GM12892 (cell line): ENCODE measurements at places on chromosomes 13 and 19.
A peak's percentile ranks its signal among the peaks of the same experiment; 100 is the strongest.

DNA sequence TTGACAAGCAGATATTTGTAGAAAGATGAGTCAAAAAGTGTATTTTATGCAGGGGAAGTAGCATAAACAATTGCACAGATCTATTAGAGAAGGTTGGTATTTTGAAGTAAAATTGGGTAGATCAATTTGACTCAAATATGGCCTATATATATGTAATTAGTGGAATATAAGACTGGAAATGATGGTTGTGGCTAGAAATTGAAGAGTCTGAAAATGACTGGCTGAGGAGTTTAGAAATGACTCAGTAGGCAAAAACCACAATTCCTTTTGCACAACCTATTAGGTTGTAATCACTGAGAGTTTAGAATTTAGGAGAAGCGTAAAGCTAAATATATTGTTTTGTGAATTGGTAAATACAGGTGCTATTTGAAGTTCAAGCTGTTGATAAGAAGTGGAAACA is 622.6 kb upstream of the PCDH20 start:
- no peak for DNase-seq

GRCh38 chr13:31433207-31433606 is 233.4 kb downstream of the B3GLCT start:
- DNase-seq: no peak

GRCh38 chr19:6238643-6239281 is 41.0 kb downstream of the MLLT1 start:
- DNase-seq: peak; percentile 8

- DNase-seq: peak; percentile 71
Observed at GRCh38 chr19:16371540-16371986, 46.9 kb downstream of the KLF2 start.

DNA sequence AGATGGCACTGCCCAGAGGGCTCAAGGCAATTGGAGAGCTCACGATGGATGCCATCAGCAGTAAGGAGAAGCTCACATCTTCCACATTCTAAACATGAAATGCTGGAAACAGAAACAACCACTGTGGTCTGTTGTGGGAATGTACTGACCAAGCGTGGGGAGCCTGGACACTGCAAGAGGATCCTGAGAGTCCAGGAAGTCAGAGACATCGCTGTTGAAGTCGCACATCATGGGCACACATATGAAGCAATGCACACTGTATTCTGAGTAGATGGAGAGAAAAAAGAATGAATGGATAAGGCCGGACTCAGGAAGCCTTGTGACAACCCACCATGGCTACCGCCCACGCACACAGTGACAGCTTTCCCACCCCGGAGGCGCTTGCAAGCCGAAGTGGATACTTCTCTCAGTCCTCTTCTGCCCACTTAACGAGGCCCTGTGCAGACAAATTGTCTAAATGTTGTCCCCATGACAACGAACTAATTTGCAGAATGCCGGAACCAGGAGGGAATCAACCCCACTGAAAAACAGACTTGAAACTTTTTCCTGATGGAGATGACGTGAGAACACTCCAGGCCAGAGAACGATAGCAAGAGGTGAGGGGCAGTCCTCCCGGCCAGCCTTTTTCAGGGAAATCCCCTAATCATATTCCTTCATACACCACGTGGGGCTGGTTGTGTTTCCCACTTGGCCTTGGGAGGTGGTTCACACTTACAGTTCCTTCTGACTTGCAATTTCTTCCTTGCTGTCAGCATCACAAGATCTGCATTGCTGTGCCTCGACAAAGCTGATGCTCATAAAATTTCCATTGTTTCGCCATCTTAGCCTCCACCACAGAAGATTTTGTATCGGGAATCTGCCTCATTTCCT is 109.6 kb upstream of the SERP2 start:
- no peak for DNase-seq

DNA sequence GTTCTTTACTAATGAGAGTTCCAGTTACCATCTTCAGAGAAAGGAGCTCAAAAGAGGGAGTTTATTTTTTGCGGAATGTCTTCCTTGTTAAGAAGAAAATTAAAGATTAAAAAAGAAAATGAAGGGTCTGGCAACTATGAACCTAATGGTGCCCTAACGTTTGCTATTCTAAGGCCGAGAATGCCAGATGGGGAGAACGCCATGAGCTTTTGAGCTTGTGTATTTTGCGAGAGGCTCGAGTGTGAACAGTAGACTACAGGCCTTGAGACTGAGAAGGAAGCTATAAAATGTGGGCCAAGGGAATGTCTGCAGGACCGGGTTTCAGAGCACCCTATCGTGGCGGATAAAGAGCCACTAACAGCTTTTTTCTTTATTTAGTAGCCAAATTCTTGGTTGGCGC is 6.7 kb downstream of the FGF14 start:
- DNase-seq: no peak

DNA sequence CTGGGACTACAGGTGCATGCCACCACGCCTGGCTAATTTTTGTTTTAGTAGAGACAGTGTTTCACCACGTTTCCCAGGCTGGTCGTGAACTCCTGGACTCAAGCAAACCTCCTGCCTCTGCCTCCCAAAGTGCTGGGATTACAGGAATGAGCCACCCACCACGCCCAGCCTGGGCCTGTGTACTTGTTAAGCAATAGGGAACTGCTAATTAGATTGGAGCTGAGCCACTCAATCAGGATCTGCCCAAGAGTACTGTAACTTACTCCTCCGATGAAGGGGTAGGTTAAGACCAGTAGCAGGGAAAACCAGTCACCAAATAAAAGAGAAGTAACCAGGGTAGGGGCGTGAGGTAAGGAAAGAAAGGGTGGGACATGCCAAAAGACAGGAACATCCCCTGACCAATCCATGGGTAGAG is 2.3 kb downstream of the DDX39A start:
- no peak for DNase-seq

GRCh38 chr19:35404879-35405622 is 34.2 kb downstream of the GPR42 start:
- peak; percentile 54 for DNase-seq

- DNase-seq: no peak
Observed at GRCh38 chr19:27673986-27674385, 1539.0 kb downstream of the UQCRFS1 start.

GRCh38 chr19:8371011-8371804 is 7.3 kb downstream of the ANGPTL4 start:
- DNase-seq: no peak

DNA sequence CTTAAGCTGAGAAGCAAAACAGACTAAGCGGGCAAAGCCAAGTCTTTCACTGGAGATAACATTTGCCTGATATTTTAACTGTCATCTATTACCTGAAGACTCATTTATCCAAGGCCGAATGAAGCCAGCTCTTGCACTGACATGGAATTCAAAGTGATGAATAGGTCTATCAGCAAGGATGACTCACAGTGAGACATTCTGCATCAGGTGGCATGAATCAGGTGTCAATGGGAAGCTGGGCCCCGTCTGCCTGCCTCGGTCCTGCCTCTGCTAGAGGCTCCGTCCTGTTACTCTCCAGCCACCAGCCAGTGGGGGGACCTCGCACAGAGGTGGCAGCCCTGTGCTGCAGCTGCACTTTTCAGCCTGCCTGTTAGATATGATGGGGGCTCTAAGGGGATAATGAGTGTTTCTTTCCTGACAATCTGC is 23.5 kb downstream of the STARD13 start:
- no peak for DNase-seq

DNA sequence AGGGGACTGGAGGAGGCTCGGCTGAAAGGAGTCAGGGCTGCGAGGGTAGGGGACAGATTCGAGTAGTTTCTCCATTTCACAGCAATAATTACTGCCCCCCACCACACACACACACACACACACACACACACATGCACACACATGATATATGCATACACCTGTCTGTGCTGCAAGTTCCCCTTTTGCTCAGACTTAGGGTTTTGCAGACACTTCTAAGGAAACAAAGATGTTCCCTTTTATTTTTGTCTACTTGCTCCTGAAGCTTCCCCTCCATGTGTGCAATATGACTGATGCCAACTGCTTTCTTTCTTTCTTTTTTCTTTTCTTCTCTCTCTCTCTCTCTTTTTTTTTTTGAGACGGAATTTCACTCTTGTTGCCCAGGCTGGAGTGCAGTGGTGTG is 13.4 kb downstream of the MBD3L2B start:
- DNase-seq: no peak

- DNase-seq: no peak
Observed at GRCh38 chr19:4149518-4150288, 3.7 kb upstream of the CREB3L3 start.

DNA sequence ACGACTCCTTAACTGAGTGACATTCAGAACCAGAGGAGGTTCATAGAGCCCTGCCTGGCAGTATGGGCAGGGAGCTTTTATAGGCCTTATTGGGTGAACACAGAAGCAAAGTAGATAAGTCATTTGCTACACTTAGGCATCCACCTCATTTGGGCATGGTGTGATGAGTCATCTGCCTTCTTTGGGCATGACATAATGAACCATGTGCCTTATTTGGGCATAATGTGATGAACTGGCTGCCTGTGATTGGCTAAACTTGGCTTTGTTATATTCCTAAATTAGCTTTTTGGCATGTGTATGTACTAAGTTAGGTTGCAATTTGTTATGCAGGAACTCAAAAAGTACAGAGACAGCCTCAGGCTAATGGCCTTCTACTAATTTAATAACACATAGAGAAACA is 2210.2 kb upstream of the PCDH20 start:
- DNase-seq: no peak

- DNase-seq: no peak
Observed at GRCh38 chr19:15776991-15777970, 10.2 kb upstream of the OR10H5 start.

DNA sequence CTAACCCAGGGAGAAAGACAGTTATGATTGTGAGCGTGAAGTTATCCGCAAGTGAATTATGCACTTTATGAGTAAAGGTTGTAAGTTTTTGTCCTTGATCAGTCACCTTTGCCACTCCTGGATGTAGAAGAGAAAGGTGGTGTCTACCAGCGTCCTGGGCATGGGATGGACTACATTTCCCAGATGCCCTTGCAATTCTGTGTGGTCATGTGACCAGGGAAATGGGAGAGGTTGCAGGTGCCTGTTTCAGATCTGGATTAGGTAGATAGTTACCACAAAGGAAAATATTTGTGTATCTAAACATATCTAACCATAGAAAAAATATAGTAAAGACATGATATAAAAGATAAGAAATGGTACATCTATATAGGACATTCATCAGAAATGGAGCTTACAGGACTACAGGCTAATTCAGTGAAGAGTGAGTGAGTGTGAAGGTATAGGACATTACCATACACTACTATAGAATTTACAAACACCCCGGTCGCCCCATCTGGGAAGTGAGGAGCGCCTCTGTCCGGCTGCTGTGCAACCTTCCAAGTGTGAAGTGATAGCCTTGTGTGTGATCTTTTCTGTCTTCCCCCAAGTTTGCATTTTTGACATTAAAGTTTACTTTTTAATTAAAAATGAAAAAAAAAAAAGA is 51.6 kb upstream of the CACNA1A start:
- no peak for DNase-seq

DNA sequence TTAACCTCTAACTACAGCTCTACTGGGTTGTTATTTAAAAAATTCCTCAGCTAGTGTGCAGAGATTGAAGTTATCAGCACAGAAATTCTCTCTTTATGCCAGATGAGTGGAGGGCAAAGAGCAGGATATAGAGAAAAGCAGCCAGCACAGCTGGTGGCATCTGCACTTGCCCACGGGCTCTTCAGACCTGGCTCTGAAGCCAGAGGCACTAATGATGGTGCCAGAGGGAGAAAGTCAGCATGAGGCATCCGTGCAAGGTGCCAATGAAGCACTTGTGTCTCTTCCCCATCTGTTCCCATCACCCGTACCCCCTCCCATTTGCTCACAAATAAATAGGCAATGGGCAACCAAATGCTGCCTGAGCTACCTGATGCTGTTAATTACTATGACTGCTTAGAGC is 138.9 kb downstream of the OLFM4 start:
- DNase-seq: no peak

DNA sequence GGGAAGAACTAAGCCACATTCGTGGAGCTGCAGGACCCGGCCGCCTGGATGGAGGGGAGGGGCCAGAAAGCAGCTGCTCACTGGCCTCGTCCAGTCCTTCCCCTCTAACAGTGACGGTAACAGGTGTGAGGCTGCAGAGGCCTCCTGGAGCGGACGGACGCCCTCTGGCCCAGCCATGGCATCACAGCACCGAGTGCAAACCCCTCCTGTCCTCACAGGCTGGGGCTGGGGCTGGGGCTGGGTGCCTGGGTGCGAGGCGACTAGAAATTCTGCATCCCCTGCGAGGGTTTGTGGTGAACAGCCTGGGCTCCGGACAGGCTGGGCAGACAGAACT is 3.6 kb downstream of the MICOS13 start:
- no peak for DNase-seq

GRCh38 chr19:8109890-8110662 is 39.3 kb downstream of the FBN3 start:
- no peak for DNase-seq

DNA sequence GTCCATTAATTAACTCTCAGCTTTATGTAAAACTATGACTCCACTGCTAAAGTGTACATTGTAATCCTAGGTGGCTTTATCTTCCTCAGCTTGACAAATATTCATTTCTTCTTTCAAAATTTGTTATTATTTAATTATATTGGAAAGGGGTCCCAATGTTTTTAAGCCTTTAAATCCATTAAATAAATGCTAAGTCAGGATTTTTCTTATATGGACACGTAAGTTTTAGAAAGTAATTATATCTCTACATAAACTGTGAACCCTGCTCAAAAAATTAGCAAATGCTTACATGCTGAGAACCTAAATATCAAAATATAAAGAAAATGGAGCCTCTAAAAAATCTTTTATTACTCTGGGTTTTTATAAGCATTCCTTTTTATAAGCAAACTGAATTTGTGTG is 78.2 kb upstream of the MIR17HG start:
- no peak for DNase-seq

GRCh38 chr13:75102001-75102716 is 379.8 kb downstream of the TBC1D4 start:
- DNase-seq: no peak

- DNase-seq: no peak
Observed at GRCh38 chr13:33723365-33723764, 94.6 kb upstream of the RFC3 start.

DNA sequence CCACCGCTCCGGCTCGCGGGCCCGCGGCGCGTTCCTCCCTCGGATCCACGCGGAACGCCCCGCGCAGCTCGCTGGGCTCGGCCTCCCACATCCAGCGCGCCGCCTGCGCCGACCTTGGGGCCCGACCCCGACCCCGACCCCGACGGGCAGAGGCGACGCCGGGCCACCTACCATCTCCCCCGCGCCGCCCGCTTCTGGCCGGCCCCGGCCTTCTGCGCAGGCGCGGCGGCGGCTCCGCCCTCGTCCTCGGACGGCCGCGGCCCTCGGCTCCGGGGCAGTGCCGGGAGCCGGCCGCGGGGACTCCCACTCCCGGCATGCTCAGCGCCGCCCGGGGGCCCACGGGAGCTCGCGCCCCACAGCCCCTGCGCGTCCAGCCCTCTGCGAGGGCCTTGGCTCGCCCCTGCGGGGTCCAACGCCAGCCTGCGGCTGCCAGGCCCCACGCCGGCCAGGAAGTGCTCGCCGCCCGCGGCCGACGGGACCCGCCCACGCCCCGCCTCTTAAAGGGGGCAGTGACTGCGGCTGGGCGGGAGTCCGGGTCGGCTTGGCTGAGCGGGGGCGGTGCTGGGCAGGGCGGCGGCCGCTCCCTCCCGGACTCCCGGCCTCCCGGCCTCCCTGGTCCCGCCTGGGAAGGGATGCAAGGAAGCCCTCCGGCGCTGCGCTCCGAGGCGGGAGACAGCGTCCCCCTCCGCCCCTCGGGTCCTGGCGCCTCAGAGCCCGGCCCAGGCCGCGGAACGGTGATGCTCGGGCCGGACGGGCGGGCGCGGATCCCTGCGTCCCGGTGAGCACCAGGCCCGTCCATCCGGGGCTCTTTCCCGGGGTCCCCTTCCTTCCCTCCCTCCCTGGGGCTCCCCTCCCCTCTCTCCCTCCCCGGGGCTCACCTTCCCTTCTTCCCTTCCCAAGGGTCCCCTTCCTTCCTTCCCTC is at the start of gene DCUN1D2:
TSS of gene DCUN1D2 (minus strand) at position 216 of the 922 bp plus-strand sequence. CDS start at position 174, 42 bp downstream.
- DNase-seq: peak; percentile 92

GRCh38 chr13:73957889-73958288 is 176.3 kb downstream of the KLF12 start:
- DNase-seq: no peak
